ENCODE measurements at places on chromosomes 4 and X.

DNA sequence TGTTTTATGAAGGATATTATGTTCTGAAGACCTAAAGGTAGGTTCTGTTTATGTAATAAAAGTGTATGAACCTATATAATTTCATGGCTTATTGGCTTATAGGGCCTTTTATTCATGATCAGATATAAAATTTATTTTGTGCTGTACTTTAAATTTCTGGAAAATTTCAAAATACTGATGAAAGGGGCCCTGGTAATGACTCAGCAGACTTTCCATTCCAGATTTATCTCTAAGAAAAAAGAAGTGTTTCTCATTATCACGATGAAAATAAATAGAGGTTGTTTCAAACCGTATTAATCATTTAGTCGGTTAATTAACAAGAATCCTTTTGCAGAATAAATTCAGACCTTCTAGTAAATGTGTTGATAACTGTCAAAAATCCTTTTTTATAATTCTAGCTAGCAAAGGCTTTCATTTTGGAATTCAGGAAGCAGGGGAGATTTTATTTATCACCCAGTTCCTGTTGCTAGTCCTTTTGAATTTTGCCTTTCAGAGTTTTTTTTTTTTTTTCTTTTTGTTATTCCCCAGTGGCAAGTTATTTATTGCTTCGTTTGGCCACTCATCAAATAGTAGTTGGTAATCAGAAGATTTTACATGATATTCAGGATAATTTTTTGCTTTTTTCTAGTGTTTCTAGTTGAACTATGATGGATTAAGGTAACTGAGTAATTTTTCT lies 5.4 kb upstream of the TAPT1 start:
- DNase-seq, result no peak

- no peak for DNase-seq
Measured at GRCh38 chr4:8940792-8941491, 69.3 kb upstream of the HMX1 start.

DNA sequence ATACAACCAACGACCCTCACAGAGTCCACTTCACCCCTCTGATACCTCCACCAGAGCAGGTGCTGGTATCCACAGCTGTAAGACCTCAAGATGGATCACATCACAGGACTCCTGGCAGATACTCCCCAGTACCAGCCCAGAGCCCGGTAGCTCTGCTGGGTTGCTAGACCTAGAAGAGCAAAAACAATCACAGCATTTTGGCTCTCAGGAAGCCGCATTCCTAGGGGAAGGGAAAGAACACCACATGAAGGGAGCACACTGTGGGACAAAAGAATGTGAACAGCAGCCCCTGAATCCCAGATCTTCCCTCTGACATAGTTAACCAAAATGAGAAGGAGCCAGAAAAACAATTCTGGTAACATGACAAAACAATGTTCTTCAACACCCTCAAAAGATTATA lies 303.1 kb upstream of the GRIA3 start:
- no peak for DNase-seq

DNA sequence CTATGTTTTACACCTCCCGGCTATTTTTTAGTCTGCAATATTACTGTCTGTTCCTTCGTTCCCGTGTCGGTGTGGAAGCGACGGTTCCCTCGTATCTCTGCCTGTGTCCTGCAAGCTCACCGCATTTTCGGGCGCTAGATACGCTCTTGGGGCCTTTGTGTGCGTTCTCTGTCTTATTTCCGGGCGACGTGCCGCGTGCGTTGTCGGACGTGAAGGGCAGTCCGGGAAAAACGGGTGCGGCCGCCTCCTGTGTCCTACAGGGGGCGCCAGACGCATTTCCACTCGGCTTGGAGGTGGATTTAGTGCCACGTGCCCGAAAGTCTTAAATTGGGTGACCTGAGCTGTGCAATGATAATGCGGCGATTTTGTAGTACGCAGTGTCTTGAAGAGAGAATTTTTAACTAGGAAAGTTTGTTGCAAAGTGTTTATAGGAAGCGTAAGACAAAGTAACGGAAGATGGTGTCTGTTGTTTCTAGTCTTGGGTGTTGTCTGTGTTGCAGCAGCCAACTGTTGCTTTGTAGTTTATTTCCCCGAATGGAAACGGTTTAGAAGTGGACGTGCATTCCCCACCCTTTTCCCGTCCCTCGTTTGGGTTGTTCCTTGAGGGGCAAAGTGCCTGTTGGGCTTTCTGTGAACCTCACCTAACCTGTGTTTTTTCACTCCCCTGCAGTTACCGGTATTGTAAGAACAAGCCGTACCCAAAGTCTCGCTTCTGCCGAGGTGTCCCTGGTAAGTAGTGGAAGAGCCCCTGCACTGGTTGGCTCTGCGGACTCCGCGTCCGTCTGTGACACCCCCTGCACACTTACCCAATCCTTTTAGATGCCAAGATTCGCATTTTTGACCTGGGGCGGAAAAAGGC lies 720 bp downstream of the RPL10 start:
- DNase-seq, result no peak

DNA sequence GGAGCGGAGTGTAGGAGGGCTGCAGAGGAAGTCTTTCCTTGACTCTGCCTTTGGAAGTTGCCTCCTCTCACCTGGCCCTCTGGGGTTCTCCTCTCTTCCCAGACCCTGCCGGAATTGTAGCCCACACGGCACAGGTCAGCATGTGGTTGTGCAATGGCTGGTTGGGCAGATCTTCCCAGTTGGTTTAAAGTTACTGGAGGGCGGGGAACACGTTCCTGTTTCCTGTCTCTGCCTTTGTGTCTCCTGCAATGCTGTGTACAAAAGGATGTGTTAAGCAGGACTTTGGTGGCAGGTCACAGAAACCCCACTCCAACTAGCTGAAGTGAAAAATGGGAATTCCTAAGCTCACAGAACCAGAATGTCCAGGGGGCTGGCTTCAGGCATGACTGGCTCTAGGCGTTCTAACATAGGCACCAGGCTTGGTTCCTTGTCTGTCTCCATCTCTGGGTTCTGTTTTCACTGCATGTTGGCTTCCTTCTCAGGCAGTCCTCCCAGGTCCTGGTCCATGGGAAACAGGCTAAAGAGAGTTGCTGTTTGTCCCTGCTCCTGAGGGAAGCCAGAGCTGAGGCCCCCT lies 19.9 kb downstream of the SORCS2 start:
- no peak for DNase-seq

DNA sequence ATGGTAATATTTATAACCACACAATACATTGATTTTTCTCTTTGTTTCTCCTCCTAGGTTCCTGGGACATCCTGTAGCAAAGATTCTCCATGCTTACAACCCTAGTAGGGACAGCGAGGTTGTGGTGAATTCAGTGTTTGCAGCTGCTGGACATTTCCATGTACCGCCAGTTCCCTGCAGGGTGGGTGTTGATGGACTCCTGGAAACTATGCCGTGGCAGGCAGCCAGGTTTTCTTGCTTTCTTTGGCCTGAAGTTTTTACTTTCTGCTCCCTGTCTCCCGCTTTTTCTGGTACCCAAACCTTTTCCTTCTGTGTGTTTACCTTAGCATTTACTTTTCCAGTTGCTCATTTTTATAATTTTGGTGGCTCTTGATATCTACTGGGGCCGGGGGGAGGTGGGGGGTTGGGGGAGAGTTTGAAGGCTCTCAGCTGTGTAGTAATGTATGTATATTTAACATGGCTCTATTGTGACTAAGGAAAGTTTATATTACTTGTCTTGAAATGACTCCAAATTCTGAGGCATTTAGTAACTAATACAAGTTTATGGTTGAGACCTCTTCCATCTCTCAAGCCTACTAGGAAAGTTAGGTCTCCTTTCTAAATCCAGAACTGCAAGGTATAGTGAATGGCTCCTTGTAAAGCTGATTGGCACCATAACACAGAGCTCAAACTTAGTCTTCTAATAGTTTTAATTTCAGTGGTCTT lies 89.7 kb downstream of the TMEM131L start:
- DNase-seq, result peak; percentile 72

DNA sequence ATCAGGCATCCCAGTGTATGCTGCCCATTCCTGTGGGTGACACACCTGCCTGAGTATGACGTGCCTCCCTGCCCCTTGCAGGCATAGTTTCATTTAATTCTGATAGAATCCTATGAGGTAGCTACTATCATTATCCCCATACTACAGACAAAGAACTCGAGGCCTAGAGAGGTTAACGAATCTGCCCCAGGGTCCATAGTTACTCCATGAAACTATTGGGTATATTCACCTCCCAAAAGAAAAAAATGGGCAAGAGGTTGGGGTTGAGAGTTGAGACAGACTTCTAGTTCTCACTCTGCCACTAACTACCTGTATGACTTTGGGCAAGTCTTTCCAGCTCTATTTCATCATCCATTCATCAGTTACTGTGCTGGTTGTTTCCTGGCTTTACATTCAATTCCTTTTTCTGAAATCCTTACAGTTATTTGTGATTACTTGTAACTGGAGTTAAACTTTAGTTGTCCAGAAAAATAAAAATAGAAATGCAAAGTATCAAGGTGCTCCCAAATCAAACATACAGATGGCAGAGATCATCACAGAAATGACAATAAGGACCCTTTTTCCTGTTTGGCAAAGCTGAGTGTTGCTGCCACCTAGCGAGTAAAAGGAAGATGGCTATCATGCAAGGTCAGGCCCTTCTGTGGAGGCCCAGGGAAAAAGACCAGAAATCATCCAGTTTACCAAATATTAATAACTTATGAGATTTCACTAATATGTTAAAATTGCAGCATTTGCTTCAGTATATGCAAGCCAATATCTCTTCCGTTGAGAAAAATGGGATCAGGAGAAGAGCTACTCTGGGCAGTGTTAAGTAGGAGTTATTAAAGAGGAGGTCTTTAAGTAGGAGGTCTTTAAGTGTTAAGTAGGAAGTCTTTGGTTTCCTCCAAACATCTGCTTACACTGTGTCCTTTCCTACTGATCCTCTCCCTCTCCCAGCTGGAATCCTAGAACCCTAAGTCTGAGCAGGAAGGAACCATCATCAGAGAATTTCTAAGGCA lies 17.1 kb upstream of the MAP7D3 start:
- DNase-seq, result no peak

DNA sequence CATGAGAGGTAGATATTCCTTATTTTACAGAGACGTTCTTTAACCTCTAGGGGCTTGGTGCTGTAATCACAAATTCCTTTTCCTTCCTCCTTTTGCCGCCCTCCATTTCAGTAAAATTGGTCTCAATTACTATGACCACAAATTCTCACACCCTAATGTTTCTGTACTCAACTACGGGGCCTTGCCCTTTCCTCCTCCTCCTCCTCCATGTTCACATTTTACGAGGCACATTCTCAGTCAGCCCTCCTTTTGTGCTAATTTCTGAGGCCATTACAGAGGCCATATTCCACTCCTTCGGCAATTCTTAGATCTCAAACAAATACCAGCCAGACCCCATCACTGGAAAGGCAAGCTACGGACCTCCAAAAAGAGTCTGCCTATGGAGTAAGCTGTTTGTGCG lies 92.1 kb downstream of the SH3KBP1 start:
- DNase-seq, result no peak

GRCh38 chrX:22220941-22221340 lies 51.8 kb upstream of the CBLL2 start:
- peak; percentile 30 for DNase-seq

DNA sequence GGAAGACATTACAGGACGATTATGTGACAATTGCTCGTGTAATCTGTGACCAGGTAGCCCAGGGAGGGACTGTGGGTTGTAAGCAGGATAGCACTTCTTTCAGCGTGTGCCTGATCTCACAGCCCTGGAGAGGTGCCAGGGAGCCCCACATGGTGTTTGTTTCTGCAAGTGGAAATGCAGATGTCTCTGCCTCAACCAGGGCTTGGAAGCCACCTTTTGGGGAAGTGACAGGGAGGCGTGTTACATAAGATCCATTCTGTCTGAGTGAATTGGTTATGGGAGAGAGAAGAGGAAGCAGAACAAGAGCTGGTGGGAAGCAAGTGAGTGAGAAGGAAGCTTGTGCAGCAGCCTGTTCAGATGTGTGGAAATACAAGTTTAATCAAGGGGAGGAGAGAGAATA lies 104.5 kb upstream of the GATB start:
- DNase-seq, result no peak

Measured in AG04450 (cell line).